ENCODE measurements at places on chromosomes 1 and 21.

DNA sequence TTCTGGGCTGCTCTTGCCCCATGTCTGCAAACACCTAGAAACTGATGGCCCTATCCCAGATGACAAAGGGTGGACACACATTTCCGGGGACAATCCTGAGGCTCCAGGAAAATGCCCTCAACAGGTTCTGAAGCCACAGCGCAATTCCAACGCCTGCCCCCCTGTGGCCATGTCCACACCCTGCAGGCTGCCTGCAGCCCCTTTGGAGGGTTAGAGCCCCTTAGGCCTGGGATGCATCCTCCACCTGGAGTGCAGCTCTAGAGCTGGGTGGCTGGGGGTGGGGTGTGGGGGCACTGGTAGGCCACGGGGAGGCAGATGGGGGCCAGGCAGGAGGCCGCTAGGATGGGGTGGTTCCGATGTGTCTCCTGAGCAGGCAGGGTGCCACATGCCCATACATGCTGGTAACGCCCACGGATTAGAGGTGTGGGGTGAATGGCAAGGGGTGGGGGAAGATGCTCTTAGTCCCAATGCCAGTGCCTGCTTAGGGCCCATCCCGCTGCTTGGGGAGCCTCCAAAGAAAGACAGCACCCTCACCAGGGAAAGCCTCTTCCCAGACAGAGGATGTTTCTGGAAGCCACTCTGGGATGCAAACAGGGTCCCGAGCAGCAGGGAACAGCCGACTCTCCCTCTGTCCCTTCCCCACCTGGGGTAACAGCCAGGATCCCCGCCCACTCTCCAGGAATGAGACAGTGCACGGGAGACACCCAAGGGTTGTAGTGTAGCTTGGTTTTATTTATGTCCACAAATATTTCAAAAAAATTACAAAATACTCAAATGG, 34.0 kb downstream of the SLC45A1 start:
- peak; percentile 68 for DNase-seq

DNA sequence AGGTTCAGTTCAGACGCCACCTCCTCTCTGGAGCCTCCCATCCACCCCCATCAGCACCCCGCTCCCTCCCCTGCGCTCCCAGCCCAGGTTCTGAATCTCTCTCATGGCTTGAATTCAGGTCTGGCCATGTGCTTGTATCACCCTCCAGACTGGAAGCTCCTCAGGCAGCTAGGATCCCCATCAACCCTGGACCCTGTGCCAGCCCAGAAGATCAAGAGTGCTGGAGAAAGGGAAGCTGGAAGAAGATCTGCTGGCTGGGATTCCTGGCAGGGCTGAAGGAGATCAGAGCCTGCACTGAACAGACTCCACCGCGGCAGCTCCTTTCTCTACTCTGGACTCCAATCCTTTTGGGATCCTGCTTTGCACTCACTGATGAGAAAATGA, 11.7 kb upstream of the TINAGL1 start:
- no peak for DNase-seq

DNA sequence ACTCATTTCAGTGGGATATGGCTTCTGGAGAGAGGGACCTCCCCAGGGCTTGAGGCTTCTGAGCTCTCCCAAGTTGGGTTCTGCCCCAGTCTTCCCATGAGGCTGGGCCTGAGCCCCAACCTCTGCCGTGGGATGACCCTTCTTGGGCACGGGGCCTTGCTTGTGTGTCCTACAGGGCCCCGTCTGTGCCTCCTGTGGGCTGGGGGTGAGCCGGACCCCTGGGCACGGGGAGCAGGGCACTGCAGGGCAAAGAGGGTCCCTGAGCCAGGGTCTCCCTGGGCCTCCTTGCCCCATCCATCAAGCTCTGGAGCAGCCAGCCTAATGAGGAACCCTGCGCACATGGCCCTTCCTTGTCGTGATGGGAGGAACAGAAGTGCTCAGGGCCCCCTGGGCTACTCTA, 5.2 kb upstream of the SMYD3 start:
- no peak for DNase-seq

DNA sequence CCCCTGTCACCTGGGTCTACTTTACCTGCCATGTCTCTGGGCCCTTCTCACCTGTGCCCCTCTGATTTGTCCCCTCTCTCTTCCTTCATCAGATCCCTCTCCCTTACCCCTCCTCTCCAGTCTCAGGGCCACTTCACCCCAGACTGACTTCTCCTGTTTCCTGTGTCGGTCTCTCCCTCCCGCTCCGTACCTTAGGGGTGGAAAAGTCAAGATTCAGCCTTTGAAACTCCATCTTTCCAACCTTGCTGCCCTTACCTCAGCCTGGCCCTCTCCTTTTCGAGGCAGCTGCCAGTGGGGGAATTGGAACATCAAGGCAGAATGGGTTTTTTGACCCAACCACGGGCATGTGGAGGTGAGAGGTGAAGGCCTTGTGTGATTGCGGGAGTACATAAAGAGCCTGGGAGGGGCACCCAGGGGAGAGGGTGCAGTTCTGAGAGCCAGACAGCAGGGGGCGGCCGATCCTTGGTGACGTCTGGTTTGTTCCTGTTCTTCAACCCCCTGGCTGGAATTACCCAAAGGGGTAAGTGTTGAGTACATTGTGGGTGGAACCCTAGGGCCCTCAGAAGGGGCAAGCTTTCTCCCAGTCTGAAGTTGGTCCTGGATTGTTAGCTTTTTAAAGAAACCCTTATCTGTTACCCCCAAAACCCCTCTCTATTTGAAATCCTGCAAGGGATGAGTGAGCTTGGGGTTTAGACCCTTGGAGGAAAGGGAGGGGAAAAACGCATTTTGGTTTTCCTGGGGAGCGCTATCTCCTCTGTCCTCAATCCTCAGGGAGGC, 12.3 kb upstream of the DMBX1 start:
- peak; percentile 88 for DNase-seq

- no peak for DNase-seq
These were observed 175.8 kb downstream of the SDCCAG8 start for GRCh38 chr1:243431591-243431990.

- no peak for DNase-seq
These were observed 75.0 kb upstream of the USH2A start for GRCh38 chr1:216498277-216498676.

GRCh38 chr1:79082233-79082632, 75.7 kb upstream of the ADGRL4 start:
- DNase-seq, result no peak

DNA sequence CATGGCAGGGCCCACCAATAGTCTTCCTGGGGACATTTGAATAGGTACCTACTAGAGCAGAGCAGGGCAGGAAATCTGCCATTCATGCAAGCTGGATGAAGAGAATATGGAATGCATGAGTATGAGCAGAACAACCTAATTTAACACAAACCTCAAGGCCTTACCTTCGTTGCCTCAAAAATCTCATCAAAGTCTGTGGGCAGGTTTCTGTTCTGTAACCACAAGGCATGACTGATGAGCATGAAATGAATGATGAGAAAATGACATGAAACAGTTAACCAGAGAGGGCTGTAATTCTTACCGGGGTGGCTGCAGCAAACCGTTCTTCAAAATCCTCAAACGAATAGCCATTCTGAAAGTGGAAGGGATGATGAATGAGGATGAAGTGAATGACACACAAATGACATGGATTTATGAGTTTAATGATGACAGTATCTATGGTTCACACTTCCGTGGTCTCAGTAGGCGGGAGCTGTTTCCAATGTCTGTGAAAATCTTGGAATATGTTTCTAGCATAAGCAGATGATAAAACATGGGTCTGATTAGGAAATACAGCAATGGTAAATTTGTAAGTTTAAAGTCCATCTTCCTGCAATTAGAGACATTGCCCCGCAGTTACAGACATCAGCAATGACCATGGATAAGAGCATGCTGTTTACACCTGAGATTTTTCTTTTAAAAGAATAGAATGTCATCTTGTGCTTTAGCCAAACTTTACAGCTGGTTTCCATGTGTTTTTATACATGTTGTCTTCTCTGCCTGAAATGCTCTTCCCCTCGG, 67.6 kb upstream of the C8B start:
- DNase-seq, result no peak

DNA sequence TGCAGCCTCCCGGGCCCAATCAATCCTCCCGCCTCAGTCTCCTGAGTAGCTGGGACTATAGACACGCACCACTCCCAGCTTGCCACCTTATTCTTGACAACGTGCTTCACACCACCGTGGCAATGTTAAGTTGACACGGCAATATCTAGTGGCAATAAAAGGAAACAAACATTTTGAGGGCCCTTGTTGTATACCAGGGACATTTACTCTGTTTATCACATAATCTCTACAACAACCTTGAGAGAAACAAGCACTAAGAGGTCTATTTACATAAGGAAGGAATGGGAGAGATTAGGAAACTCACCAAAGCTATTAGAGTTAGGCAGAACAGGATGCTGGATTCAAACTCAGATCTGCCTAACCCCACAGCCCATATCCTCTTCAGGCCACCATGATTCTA, 3.1 kb downstream of the KLHDC8A start:
- no peak for DNase-seq

- no peak for DNase-seq
These were observed 22.4 kb upstream of the ABCD3 start for GRCh38 chr1:94395748-94396309.

DNA sequence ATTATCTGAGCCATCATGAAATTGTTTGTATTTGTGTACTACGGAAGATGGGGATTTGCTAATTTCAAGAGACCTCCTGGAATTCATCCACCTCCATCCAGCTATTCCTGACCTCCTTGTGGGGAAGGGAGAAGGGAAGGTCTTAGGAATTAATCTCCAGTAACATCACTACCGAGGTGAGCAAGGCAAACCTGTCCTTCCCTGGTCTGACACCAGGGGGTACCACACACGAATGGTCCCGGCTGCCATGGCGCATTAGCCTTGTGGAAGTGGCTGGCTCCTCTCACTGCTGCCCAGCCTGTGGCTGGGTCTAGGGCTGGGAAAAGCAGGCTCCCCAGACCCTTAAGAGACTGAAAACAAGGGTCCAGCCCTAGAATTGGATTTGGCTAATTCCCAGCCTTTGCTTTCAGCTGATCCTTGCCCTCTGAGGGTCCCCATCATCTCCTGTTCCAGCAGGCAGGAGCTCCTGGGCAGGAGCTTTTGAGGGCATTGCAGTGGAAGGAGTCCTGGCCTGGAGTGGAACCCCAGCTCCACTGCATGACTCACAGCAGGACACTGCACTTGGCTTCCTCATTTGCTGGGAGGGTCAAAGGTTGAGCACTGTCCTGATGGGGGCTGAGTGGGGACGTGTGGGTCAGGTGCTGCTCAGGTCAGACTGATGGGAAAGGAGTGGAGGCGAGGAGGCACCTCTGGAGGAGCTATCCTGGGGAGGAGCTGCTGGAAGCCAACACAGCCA, 34.8 kb downstream of the RIMS3 start:
- DNase-seq, result no peak

GRCh38 chr1:207268337-207268736, 53.1 kb upstream of the CD55 start:
- no peak for DNase-seq

GRCh38 chr1:6385488-6386191, 7.9 kb downstream of the ACOT7 start:
- DNase-seq, result no peak

DNA sequence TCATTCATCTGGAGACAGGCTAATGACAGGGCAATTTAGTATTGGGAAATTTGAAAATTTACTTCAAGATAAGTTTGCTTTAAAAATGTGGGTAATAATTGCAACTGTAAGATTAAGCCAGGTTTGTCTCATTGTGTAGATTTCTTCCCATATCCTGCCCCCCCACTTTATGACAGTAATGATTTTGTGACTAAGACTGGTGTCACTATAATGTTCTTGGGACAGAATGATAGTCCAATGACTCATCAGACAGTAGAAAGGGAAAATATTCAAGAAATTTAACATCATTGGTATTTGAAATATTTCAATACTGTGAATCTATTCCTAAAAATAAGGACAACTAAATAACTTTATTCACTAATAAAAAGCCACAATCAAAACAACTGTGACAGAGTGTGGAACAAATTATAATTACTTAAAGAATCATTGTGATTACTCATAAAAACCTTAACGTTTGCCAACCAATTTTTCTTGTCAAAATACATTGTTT, 36.7 kb downstream of the FH start:
- DNase-seq, result no peak

- DNase-seq, result no peak
These were observed 20.1 kb upstream of the S100A10 start for GRCh38 chr1:152013664-152014237.

- no peak for DNase-seq
These were observed 13.1 kb upstream of the LPGAT1 start for GRCh38 chr1:211843507-211844298.

- no peak for DNase-seq
These were observed 173.1 kb downstream of the TGFB2 start for GRCh38 chr1:218518216-218518740.
